ENCODE measurements at places on chromosomes 16 and 17. TPM values are rescaled to one million over a fixed set of nuclear protein-coding genes. Genes with fewer than 3 reads are reported as not detected.
A peak's percentile ranks its signal among the peaks of the same experiment; 100 is the strongest.

DNA sequence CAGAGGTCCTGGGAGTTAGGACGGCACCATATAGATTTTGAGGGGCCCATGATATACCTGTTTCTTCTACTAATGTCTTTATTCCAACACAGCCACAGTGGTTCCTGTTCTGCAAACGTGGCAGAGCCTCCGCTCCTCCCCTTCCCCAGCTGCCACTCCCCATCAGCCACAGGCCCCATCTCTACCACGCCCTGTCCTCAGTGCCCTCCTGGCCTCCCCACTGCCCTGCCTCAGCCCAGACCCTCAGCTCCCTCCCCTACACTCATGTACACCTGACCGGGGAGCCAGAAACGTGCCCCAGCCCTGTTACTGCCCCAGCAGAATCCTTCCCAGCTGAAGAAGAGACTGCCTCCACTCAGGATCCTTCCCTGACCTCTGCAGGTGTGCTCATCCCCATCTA, 11.9 kb upstream of the RBFOX3 start:
- DNase-seq: no peak

- DNase-seq: no peak
Measured at GRCh38 chr16:86029131-86029741, 130.3 kb downstream of the IRF8 start.

DNA sequence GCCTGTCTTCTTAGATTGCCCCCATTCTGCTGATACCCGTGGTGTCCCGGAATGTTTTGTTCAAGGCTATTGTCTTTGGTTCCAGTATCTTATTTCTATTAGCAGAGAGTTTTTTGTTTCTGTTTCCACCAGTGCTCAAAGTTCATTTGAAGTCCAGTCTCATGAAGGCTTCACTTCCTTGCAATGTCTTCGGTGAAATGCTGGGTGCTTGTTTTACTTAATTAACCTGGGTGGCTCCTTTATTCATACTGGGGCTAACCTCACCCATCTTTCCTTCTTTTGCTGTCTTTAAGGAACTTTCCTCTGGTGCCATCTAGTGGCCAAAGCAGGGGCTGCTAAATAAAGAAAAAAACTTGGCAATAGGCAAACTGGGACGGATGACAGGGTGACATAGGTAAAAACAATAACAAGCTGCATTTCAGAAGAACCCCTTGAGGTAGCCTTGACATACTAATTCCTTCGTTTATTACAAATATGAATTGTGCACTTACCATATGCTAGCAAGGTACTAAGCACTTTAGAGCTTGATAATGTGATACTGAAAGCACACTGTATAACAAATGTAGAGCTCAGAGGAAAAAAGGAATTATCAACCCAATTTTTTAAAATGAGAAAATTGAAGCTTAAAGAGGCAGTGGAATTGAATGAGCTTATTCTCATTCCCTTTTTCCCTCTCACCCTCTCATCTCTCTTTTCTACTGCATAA, 2.8 kb upstream of the SMIM36 start:
- DNase-seq: peak; percentile 73

DNA sequence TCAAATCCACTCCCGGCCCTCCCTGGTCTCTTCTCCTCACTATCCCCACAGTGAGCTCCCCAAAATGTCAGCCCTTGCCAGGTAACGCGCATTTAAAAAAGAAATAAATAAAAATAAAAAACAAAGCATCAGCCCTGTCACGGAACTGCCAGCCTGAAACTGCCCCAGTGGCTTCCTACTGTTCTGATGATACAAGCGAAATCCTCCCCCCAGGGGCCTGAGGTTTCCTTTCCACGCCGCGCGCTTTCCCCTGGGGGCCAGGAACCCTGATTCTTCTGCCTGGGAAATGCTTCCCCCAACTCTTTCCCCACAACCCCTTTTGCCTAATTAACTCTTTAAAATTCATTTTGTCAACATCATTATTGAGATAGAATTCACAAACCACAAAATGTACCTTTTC, 12.2 kb upstream of the RPH3AL start:
- DNase-seq: no peak

DNA sequence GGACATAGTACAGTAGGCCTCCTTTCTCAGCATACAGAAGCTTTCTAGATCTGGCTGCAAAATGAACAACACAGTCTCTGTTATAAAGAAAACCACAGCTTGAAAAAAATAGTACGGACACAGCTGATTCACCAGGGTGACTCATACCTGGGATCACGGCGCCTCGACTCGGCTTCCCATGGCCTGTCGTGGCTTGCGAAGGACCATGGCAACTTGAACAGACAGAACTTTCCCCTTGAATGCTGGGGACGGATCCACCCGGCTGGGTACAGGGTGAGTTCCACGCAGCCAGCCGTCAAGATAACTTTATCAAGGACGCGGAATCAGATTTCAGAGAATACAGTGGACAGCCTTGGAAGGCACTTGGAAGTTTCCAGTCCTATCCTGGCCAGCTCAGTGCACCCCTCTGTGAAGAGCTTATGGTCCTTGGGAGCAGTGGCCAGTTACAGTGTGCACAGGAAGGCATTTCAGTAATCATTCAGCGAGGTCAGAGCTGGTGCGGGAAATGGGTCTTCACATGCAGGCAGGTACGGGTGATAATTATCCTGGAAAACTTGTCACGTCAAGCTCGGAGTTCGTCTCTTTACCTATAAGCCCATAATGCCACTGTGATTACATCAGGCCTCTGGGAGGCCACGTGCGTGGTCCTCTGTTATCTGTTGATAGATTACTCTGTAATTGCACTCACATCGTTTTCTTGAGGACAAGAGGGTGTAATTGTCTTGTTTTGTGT, 57.9 kb upstream of the MAF start:
- DNase-seq: no peak

DNA sequence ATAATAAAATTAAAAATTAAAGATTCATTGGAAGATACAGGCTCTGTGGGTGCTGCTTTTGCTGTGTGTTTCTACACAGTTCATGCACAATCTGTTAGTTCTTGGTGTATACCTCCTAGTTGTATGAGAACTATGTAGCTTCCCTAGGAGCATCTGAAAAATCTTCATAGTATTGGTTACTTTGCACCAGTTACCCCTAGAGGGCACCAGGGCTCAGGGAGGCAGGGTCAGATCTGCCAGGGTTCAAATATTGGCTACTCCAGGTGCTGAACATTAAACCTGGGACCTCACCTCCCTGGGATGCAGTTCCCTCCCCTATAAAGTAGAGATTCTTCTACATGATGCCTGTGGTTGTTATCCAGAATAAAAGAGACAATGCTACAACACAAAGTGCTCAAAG, 583.0 kb upstream of the CDH11 start:
- peak; percentile 19 for DNase-seq

GRCh38 chr17:61343576-61343975, 56.1 kb upstream of the TBX2 start:
- DNase-seq: no peak

The XYLT2 gene
- 19.6 TPM for total RNA-seq

Measured in NCI-H460 (cell line).